Nucleus accumbens (tissue), 56 donors: ENCODE measurements at places on chromosomes 13 and 19.
A peak's percentile ranks its signal among the peaks of the same experiment; 100 is the strongest.

- DNase-seq, result no peak
These were observed 72.5 kb downstream of the RAP2A start for GRCh38 chr13:97506511-97506910.

DNA sequence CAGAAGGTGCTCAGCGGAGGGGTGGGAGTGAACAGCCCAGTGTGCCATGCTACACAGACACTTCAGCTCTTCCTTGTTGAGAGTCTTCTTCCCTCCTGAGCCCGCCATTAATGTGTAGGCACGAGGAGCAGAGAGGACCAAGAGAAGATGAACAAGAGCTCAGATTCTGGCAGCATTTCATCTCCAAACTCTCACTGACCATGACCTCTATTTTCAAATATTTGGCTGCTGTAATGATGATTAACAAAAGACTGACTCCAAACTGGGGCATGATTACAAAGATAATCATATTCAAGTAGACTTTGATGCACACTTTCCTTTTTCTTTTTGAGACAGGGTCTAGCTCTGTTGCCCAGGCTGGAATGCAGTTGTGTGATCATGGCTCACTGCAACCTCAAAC is 236.5 kb downstream of the DCLK1 start:
- DNase-seq, result no peak

- peak; percentile 74 for DNase-seq
These were observed 9.3 kb upstream of the SYT5 start for GRCh38 chr19:55189403-55189835.

DNA sequence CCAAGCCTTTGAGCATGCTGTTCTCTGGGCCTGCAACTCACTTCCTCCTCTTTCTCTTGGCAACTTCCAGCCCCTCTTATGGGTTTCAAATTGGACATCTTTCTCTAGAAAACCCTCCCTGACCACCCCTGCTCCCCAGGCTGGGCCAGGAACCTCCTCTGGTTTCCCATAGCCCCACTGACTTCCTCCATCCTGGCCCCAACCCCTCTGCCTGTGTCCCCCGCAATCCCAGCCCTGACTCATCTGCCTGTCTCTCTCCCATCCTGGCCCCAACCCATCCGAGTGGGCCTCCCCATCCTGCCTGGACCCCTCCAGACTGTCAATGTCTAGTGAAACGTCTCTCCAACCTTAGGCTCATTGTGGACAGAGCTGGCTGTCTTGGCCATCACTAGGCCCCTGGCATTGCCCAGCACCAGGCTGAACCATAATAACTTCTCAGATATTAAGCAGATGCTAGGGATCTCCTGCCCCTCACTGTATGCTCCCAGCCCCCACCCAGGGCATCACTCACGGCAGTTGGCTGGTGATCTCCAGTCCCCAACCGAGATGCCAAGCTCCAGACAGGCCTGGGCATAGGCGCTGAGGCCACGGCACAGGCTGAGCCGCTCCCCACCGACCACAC is 16.8 kb downstream of the FCGBP start:
- DNase-seq, result no peak

DNA sequence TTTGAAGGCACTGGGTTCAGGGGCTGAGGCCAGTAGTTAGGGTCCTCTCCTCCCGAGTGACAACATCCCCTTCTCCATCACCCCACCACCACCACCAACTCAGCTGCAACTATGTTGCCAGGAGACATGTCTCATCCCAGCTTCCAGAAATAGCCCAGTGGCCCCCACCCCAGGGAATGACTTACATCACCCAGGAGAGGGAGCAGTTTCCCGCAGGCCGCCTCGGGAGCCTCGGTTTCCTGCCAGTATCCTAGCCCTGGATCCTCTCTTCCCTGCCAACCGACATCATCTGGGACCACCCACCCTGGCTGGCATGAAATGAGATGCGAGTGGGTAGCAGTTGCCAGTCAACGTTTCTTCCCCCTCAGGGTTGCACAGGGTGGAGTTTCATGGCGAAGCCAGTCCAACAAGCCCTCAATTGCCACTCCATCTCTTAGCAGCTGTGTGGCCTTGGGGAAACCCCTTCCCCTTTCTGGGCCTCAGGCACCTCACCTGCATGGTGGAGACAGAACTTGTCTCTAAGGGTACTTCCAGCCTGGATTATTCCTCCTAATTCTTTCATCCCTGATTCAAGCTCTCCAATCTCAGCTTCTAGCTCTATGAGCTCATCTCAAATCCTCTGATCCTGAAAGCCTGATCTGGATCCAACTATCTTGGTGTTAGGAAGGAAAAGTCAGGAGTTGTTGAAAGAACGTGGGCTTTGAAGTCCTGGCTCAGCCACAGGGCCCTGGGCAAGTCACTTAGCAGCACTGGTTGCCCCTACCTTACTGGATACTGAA is 3.9 kb upstream of the GSK3A start:
- DNase-seq, result peak; percentile 78

DNA sequence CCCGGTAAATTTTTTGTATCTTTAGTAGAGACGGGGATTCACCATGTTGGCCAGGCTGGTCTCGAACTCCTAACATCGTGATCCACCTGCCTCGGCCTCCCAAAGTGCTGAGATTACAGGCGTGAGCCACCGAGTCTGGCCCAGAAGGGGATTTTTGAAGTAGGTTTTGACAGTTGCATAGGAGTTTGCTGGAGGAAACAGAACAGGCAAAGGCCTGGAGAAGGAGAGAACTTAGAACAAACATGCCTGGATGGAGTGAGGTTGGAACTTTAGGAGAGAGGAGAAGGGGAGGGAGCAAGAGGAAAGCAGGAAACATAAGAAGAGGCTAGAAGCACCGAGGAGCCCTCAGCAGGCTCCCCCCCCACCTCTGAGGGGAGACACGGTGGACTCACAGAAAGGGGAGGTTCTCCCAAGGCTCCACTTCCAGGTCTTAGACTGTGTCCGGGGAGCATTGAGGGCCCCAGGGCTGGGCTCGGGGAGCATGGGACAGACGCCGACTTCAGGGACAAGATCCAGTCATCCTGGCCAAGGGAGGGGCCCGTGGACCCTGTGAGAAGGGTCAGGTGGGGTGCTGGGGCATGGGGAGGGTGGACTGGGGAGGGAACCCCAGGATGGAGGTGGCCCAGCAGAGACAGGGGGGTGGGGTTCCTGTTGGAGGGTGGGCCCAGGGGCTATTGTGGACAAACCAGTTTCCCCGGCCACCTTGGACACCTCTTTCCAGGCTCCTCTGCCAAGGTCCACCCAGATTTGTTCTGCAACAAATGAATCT is 1.8 kb upstream of the FBN3 start:
- DNase-seq, result no peak
